ENCODE measurements at places on chromosomes 4 and X. TPM values are rescaled to one million over a fixed set of nuclear protein-coding genes. Genes with fewer than 3 reads are reported as not detected.

DNA sequence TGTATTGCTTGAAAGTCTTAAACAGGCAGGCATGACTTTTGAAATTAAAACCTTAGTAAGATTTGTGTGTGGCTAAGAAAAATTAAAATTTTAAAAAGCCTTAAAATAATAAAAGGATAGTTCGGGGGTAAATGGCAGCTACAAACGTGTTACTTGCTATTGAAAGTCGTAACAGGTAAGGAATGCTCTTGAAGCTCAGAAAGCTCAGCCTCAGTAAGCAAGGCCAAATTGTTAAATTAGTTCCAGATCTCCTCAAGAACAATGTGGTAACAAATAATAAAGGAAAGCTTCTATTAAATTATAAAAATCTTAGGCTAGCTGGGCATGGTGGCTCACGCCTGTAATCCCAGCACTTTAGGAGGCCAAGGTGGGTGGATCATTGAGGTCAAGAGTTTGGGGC, 25.5 kb downstream of the PRMT9 start:
- H3K27ac ChIP-seq, result no peak overlapping the region
- H3K27me3 ChIP-seq, result no peaks in the 10 kb centered on the region
- no peak for DNase-seq
- H3K4me3 ChIP-seq, result no peak overlapping the region
- peaks cover 94% of the 10 kb centered on the region for H3K36me3 ChIP-seq

- no peak for DNase-seq
- H3K27me3 ChIP-seq, result no peaks in the 10 kb centered on the region
- H3K36me3 ChIP-seq, result no peaks in the 10 kb centered on the region
- H3K27ac ChIP-seq, result no peak overlapping the region
- H3K4me3 ChIP-seq, result no peak overlapping the region
Observed at GRCh38 chr4:15294202-15294601, 133.6 kb upstream of the C1QTNF7 start.

DNA sequence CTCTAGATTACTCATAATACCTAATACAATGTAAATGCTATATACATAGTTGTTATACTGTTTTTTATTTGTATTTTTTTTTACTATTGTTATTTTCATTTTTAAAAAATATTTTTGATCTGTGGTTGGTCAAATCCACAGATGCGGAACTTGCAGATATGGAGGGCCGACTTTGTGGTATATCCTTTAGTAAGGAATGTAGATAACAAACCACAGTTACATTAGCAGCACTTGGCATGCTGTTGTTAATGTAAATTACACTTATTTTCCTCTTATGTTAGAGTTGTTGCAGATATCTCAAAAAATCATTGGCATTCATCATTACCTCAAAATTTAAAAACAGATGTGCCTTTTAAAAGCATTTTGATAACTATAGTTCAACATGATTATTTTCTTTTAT, 151.0 kb downstream of the TMEM164 start:
- no peaks in the 10 kb centered on the region for H3K4me1 ChIP-seq
- no peak overlapping the region for H3K27ac ChIP-seq
- no peak for DNase-seq
- H3K27me3 ChIP-seq, result no peaks in the 10 kb centered on the region

- no peaks in the 10 kb centered on the region for H3K27me3 ChIP-seq
- no peak overlapping the region for H3K4me3 ChIP-seq
- DNase-seq, result no peak
- no peak overlapping the region for H3K27ac ChIP-seq
- no peaks in the 10 kb centered on the region for H3K4me1 ChIP-seq
- H3K36me3 ChIP-seq, result no peaks in the 10 kb centered on the region
Observed at GRCh38 chrX:63529961-63530360, 178.8 kb upstream of the SPIN4 start.

DNA sequence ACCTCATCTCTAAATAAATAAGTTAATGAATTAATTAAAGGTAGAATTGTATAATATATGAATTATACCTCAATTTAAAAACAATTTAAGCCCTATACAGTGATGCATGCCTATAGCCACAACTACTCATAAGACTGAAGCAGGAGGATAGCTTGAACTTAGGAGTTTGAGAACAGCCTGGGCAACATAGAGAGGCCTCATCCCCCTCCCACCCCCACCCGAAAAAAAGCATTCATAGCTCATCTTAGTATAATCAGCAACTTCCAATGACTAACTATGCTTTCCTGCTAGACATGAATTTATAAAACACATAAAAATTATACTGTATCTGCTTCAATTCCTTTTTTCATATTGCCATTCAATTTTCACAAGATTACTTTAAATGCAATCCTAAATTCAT, 1.6 kb downstream of the LRBA start:
- peak overlapping the region; percentile 0 for H3K4me3 ChIP-seq
- peaks cover 4% of the 10 kb centered on the region for H3K36me3 ChIP-seq
- H3K4me1 ChIP-seq, result no peaks in the 10 kb centered on the region
- no peak overlapping the region for H3K27ac ChIP-seq
- no peaks in the 10 kb centered on the region for H3K27me3 ChIP-seq

- H3K4me1 ChIP-seq, result no peaks in the 10 kb centered on the region
- no peak for DNase-seq
- no peak overlapping the region for H3K4me3 ChIP-seq
- no peak overlapping the region for H3K27ac ChIP-seq
- peaks cover 18% of the 10 kb centered on the region for H3K36me3 ChIP-seq
Observed at GRCh38 chr4:150827226-150827625, 187.9 kb downstream of the LRBA start.

DNA sequence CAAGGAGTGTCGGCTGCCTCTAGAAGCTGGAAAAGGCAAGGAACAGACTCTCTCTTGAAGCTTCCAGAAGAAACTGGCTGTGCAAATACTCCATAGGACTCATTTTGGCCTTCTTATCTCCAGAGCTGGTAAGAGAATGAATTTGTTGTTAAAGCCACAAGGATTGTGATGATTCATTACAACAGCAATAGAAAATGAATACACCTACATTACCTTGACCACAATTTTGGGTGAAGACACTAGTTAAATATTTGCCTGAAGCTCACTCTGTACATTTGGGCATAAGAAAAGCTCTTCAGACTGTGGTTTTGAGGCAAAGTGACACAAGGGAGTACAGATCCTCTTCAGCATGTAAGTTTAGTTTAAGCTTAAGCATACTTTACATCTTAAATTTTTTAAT, 134.5 kb upstream of the TLL1 start:
- no peak for DNase-seq
- no peak overlapping the region for H3K27ac ChIP-seq
- no peaks in the 10 kb centered on the region for H3K4me1 ChIP-seq
- no peaks in the 10 kb centered on the region for H3K27me3 ChIP-seq

DNA sequence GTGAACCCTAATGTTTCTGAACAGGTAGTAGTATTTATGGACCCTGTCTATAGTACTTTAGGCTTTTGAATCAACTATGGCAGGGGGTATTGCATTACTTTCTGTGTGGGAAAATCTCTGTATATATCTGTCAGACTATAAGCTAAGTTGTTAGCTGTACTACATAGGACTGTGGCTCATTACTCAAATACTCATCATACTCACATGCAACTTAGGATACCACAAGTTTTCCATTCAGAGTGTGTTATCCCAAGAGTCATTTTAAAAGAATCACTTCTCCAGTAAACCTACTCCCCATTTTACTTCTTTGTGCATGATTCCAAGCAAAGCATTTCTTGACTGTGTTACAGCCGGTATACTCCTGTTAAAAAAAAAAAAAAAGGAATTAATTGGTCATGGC, 95.6 kb downstream of the PHOX2B start:
- no peak for DNase-seq
- no peaks in the 10 kb centered on the region for H3K27me3 ChIP-seq
- no peak overlapping the region for H3K27ac ChIP-seq
- H3K4me3 ChIP-seq, result no peak overlapping the region
- H3K4me1 ChIP-seq, result peaks cover 9% of the 10 kb centered on the region
- H3K36me3 ChIP-seq, result no peaks in the 10 kb centered on the region

GRCh38 chr4:103887191-103887590, 167.4 kb upstream of the TACR3 start:
- H3K27ac ChIP-seq, result no peak overlapping the region
- H3K27me3 ChIP-seq, result no peaks in the 10 kb centered on the region
- DNase-seq, result no peak
- H3K36me3 ChIP-seq, result no peaks in the 10 kb centered on the region
- H3K4me1 ChIP-seq, result no peaks in the 10 kb centered on the region

DNA sequence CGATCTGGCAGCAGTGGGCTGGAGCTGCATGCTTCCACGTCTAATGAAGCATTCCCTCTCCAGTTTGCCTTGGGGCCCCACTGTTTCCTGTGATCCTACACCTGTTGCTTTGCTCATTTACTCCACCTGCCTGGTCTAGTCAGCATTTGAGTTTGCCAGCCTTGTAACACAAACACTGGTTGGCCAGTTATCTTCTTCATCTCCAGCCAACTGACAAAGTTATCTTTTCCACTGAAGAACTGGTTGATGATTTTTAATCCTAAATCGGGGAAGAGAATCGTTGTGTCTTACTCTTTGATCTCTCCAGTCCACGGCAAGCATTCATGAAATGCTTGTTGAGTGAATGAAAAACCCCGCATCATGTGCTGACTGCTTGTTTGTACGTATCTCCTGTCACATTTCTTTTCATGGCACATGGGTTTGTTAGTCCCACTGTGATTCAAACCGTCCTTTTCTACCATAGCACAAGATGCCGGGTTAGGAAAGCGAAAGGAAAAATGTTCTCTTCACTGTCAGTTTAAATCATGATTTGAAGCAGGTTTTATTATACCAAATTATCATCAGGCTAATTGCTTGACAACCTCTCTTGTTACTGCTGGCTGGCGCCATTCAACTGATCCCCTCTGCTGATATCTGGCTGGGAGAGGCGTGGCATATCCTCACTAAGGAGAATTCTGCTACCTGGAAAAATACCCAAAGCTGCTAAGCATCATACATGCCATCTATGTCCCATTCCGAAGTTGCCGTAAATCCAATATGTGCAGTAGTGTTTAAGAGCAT, 144.8 kb downstream of the SHROOM3 start:
- peaks cover 5% of the 10 kb centered on the region for H3K4me1 ChIP-seq
- H3K27me3 ChIP-seq, result no peaks in the 10 kb centered on the region
- H3K36me3 ChIP-seq, result no peaks in the 10 kb centered on the region
- H3K4me3 ChIP-seq, result no peak overlapping the region
- DNase-seq, result no peak
- no peak overlapping the region for H3K27ac ChIP-seq

The STOX2 gene
- 11.5 TPM for total RNA-seq

DNA sequence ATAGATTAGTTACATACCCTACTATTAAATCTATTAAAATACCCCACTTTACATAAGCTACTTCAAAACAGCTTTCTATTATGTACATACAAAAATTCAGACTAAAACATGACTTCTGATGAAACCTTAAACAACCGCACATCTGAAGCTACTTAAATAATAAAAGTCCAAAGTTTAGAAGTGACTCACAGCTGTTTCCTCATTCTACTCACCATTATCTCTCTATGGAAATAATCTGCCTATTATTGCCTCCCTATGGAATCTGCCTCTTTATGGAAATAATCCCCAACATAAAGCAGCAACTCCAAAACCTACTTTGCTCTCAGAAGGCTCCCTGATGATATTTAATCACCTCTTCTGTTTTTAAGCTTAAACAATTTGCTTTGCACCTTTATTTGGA, 15.7 kb upstream of the BANK1 start:
- no peak overlapping the region for H3K27ac ChIP-seq
- no peaks in the 10 kb centered on the region for H3K36me3 ChIP-seq
- H3K27me3 ChIP-seq, result no peaks in the 10 kb centered on the region
- H3K4me1 ChIP-seq, result no peaks in the 10 kb centered on the region

DNA sequence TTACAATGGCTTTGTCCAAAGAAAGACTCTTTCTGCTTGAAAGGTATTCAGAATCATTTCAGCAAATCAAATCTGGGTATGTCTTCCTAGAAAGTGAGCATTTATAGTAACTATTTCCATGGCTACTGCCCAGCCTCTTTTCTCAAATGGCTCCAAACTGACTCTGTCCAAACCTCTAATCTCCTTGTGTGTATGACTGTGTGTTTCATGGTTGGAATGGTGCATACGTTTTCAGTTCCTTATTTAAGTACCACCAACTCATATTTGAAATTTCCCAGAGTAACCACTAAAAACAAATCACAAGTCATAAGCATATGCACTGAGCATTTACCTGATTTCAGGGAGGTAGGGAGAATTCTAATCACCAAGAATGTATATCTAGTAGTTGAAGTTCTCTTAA, 106.0 kb downstream of the TMEM144 start:
- no peaks in the 10 kb centered on the region for H3K4me1 ChIP-seq
- DNase-seq, result no peak
- no peak overlapping the region for H3K27ac ChIP-seq
- H3K4me3 ChIP-seq, result no peak overlapping the region

DNA sequence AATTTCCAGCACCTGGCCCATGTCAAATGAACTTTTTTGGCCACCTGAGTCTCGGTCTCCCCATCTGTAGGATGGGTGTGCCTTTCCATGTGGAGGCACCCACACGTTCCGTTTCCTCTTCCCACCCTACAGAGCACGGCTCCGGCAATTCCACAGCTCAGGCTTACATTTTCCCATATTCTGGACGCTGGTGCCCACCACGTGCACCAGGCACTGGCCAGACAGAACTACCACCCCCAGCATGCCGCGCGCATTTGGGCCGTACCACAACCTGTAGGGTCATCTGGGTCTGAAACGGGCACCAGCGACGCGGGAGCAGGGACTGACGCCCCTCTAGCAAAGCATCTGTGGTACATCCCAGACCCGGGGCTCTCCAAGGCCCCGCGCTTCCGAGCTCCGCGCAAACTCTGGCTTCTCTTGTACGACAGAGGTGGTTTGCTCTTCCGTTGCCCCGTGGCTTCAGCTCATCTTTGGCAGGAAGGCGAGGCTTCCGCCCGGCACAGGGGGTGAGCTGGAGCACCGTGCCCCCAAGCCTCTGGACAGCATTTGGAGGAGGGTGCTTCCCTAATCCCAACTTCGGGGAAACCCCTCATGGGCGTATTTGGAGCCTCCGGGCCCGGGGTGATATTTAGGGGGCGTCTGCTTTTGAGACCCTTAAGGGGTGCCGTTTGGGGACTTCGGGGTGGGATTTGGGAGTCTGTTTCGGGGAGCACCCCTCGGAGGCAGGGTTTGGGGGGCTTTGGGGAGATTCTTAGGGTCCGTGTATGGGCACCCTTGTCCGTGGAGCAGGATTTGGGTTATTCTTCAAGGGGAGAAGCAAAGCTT, 3.0 kb upstream of the UBA1 start:
- peak overlapping the region; percentile 60 for H3K4me3 ChIP-seq
- DNase-seq, result peak; percentile 84
- H3K4me1 ChIP-seq, result peaks cover 24% of the 10 kb centered on the region
- no peaks in the 10 kb centered on the region for H3K27me3 ChIP-seq

DNA sequence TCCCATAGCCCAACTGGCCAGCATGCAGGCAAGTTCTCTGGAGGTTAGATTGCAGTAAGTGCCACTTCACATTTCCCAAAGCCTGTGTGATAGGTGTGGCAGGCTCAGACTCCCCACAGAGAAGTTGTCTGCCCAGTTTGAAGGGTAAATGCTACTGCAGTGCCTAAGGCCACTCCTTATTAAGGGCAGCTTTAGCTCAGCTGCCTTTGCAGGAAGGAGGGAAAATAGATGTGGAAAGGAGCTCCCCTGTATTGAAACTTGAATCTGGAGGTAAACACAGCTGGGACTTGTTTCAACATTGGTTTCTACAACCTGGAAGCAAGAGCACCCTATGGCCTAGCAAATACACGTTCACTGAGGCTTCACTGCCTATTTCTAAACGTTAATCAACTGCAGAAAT, 22.4 kb downstream of the NEXMIF start:
- H3K27me3 ChIP-seq, result no peaks in the 10 kb centered on the region
- H3K27ac ChIP-seq, result no peak overlapping the region
- no peaks in the 10 kb centered on the region for H3K36me3 ChIP-seq

- H3K27me3 ChIP-seq, result no peaks in the 10 kb centered on the region
- H3K27ac ChIP-seq, result no peak overlapping the region
- H3K4me3 ChIP-seq, result no peak overlapping the region
- peaks cover 9% of the 10 kb centered on the region for H3K4me1 ChIP-seq
- DNase-seq, result no peak
Observed at GRCh38 chrX:54492340-54492739, 3.7 kb downstream of the FGD1 start.

The ZAR1 gene
- total RNA-seq, result not detected

The ERCC6L gene
- not detected for total RNA-seq

All from heart right ventricle (tissue), 16 donors.